ENCODE measurements at places on chromosomes 3 and 15. TPM values are rescaled to one million over a fixed set of nuclear protein-coding genes. Genes with fewer than 3 reads are reported as not detected.

The CACNA1D gene
- 17.4 TPM for total RNA-seq

DNA sequence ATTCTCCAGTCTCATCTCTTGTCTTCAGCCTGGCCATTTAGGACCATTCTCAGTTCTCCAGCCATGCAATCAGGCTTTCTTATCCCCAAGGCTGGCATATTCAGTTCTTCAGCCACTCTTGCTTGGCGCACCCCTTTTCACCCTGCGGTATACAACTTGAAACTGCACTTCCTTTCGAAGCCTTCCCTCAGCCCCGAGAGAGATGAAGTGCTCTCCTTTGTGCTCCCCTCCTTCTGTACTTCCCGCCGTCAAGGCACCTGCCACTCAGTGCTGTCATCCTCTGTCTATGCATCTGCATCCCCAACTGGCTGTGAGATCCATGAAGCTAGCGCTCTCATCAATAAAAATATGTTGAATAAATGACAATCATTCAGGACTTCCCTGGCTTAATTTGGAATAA lies 45.7 kb downstream of the MORC1 start:
- H3K27me3 ChIP-seq: peaks cover 3% of the 10 kb centered on the region
- no peaks in the 10 kb centered on the region for H3K4me1 ChIP-seq
- no peak for DNase-seq
- no peak overlapping the region for H3K4me3 ChIP-seq

DNA sequence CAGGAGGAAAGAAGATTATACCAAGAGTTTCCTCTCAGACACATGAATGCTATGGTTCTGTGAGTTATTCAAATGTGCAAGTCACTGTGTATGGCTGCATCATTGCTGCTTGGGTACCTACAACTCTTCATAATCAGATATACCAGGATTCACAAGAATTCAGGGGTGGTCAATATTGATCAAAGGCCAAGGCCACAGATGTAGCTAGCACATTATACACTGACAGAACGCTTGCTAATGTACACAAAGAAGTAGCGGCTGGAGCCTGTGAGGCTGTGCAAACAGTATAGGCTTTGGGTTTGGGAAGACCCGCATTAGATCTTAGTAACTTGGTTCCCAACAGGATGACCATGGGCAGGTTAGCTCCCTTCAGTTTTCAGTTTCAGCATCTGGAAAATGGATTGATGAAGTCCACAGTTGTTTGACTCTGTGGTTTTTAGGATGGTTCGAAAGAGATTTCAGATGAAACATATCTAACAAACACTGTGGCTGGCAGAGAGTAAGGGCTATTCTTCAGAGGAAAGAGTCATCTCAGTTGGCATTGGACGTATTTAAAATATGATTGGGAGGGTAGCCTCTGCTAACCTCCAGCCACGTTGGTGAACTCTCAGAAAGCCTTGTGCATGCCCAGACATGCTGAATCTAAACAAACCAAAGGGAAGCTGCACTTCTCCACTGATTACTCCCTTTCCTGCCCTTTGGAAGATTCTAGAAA lies 748.7 kb upstream of the CFAP20DC start:
- H3K27ac ChIP-seq: no peak overlapping the region
- H3K4me3 ChIP-seq: no peak overlapping the region
- peaks cover 23% of the 10 kb centered on the region for H3K4me1 ChIP-seq
- no peaks in the 10 kb centered on the region for H3K36me3 ChIP-seq
- DNase-seq: no peak
- H3K27me3 ChIP-seq: peaks cover 4% of the 10 kb centered on the region

DNA sequence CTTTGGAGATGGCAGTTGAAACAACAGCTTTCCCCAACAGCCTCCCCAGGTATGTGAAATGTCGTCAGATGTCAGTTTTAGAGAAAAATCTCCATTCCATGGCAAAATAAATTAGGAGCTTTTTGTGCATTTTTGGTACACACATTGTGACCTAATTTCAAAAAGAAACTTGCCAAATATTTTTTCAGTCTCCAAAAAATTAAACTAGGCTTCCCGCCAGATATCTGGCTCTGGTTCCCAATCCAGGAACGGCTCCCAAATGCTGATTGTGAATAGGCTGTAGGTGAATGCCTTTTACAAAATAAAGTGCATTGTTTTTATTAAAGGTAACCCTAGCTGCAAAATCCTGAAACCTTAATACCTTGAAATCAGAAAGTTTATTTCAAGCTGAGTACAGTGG lies 10.9 kb downstream of the KCNAB1 start:
- no peaks in the 10 kb centered on the region for H3K4me1 ChIP-seq
- no peaks in the 10 kb centered on the region for H3K36me3 ChIP-seq
- no peak overlapping the region for H3K27ac ChIP-seq
- peaks cover 3% of the 10 kb centered on the region for H3K27me3 ChIP-seq
- H3K4me3 ChIP-seq: no peak overlapping the region
- DNase-seq: no peak
